ENCODE measurements at places on chromosomes 7 and 10.

DNA sequence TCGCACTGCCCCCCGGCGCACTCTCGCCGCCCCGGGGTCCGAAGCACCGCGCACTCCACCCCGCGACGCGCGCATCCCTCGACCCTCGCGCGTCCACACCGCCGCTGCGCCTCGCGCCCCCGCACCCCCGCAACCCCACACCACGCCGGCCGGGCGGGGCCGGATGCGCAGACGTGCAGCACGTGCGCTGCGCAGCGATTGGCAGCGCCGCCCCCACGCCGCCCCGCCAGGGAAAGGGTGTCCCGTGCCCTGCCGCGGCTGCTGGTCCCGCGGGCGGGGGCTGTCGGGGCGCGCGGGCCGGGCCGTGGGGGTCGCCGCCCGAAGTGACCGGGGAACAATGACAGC is 53.7 kb upstream of the KDM7A start:
- DNase-seq: peak; percentile 46

- no peak for DNase-seq
Observed at GRCh38 chr10:99676426-99676825, 17.1 kb downstream of the ENTPD7 start.

DNA sequence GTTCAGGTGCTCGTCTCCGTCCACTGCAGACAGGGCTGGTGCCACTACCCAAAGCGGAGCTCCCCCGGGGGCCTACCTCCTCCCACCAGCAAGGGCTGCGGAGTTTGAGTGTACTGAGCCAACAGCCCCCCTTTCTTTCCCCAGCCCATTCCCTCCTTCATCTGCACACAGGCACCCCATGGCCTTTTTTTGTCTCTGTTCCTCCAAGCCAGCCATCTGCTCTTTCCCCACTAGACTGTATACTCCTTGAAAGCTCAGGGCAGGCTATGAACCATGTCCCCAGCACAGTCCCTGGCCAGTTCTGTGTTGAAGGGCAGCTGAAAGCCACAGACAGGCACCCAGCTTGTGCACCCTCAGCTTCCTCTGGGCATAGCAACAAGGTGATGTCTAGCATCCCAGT is 99.4 kb downstream of the ZMIZ1 start:
- no peak for DNase-seq

- DNase-seq: no peak
Observed at GRCh38 chr10:91144961-91145360, 75.5 kb upstream of the PCGF5 start.

DNA sequence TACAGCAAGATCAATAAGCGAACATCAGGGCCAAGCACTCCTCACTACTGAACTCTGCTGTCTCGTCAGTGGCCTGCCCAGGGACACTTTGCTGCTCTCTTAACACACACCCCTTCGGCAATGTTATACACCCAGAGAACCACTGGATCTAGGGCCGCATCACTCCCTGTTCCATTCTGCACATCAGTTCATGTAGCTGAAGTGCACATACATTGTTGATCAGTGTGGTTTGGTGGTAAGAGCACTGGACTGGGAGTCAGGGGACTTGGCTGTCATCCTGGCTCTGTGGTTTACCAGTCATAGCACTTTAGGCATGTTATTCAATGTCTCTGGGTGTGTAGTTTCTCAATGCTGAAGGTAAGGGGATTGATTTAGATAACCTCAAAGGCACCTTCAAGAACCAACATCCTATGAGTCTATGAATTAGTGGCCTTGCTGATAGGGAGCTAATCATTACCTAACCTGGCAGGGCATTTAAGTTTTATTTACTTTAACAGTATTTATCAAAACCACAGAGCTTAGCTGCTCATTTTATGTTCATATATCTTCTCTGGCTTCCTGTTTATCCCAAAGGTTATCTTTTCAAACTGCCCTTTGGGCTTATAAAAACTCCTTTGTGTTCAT is 24.8 kb downstream of the DUSP5 start:
- DNase-seq: no peak

DNA sequence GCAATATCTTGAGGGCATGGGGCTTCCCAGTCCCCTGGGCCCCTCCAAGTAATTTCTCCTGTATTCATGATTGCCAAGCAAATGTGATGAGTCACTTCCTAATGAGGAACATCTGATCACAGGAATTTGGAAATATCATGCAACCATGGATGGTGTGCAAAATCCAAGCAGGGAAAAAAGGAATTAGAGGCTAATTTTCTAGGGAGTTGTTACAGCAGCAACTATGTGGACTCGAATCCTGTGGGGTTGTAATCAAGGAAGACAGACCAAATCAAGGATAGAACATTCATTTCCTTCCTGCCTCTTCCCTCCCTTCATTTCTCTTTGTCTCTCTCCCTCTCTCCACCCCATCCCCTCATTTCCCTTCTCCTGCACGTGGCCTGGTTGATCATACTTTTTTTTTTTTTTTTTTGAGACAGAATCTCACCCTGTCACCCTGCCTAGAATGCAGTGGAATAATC is 23.9 kb upstream of the AGFG2 start:
- DNase-seq: peak; percentile 45

- no peak for DNase-seq
Observed at GRCh38 chr10:21015851-21016250, 118.7 kb upstream of the NEBL start.

- DNase-seq: peak; percentile 41
Observed at GRCh38 chr7:150947761-150948651, 30.1 kb downstream of the KCNH2 start.

GRCh38 chr10:6755781-6756460 is 175.8 kb upstream of the PRKCQ start:
- no peak for DNase-seq

- DNase-seq: no peak
Observed at GRCh38 chr10:103541616-103542015, 48.1 kb downstream of the NEURL1 start.

DNA sequence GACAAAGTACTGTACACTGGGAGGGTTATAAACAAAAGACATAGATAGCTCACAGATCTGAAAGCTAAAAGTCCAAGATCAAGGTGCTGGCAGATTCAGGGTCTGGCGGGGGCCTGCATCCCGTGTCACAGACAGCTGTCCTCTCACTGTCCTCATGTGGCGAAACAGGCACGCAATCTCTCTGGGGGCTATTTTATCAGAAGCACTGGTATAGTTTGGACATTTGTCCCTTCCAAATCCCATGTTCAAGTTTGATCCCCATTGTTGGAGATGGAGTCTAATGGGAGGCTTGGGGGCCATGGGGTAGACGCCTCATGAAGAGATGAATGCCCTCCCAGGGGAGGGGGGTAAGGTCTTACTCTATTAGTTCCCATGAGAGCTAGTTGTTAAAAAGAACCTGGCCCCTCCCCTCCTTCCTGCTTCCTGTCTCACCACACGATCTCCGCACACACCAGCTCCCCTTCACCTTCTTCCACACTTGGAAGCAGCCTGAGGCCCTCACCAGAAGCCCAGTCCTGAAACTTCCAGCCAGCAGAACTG is 72.5 kb upstream of the UCN3 start:
- DNase-seq: no peak

DNA sequence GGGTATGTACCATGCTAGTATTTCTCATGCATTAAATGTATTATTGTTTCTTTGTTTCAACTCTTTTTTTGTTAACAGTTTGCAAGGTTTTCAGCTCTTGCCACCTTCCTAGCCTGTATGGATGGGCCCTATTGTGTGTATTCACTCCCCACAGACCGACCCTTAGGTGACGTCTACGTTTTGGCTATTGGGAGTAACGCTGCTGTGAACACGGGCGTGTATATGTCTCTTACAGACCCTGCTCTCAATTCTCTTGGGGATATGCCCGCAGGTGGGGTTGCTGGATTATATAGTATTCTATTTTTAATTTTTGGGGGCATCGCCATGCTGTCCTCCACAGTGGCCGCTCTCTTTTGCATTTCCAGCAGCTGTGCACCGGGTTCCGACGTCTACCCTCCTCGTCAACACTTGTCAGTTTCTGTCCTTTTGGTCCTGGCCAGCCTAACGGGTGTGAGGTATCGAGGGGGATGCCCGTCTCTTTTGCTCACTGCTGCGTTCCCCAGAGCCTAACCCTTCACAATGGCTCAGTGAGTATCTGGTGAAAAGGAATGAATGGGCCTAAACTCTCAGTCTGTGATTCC is 64.1 kb upstream of the GNA12 start:
- DNase-seq: no peak

DNA sequence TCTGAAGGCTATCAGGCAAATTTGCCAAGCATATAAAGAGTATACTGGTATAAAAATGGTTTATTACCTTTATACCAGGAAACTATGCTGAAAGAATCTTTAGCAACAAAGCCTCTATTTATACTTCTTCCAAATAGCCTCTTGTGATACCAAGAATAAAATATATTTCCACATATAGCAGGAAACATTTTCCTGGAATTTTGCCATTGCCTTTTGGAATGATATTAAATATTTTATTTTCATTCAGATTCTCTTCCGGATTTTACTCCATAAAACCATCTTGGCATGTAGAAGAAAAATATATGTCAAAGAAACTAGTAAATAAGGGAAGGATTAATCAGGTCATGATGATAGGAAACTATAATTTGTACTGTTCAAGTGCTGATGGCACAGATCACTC is 17.7 kb downstream of the SOSTDC1 start:
- peak; percentile 19 for DNase-seq

- peak; percentile 82 for DNase-seq
Observed at GRCh38 chr10:21518641-21519396, 6.7 kb downstream of the SKIDA1 start.

DNA sequence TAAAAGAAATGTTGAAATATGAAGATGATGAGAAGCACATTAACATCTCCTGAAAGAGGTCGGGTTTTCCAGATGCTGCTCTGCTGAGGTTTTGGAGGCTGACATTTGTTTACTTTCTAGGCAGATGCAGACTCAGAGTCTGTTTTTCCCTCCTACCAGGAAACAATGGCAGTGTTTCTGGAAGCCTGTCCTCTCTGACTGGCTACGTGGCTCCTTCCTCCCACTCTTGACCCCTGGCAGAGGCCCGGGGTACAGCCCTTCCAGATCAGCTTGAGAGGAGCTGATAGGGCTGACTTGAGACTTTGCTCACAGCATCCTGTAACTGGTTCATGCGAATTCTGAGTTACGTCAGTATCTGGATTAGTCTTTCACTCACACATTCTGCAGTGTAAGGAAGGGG is 41.1 kb upstream of the IL15RA start:
- no peak for DNase-seq

- DNase-seq: no peak
Observed at GRCh38 chr10:71268758-71269157, 50.3 kb upstream of the SLC29A3 start.

GRCh38 chr7:96910486-96910885 is 94.9 kb upstream of the DLX6 start:
- DNase-seq: no peak

DNA sequence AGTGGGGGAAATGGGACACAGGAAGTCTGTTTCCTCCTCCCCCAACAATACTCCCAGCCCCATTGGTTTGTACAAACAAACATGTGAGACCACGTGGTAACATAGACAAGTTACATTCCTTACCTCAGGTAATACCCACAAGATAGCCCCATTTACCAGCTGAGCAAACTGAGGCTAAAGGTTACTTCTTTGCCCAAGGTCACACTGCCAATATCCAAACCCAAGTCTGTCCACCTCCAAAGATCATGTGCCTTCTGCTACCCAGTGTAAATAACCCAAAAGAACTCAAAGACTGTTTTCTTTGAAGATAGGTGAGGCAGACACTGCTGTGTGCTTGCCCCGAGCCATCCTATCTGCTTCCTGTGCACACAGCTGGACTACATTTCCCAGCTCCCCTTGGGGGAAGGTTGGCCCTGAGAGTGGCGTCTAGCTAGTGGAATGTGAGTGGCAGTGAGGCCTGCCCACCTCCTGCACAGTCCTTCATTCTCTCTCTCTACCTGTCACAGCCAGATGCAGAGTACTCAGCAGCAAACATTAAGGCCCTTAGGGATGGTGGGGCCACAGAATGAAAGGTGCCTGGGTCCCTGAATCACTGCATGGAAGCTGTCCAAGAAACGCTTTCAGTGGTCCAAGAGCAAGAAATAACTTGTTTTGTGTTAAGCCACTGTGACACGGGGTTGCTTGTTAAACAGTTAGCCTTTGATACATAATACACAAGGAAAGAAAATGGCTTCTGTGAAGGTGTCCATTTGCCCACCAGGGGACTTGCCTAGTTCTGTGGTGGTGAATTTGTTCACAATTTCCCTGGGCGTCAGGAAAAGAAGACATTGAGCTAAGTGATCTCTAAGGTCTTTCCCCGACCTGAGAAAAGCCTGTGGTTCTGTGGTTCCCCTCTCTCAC is 257.7 kb upstream of the NFE2L3 start:
- DNase-seq: peak; percentile 28

GRCh38 chr10:117351558-117351957 is 23.7 kb downstream of the PDZD8 start:
- DNase-seq: no peak

- peak; percentile 80 for DNase-seq
Observed at GRCh38 chr10:120336911-120337540, 120.0 kb upstream of the PLPP4 start.

GRCh38 chr10:29377333-29377961 is 88.6 kb downstream of the LYZL1 start:
- DNase-seq: peak; percentile 47

- DNase-seq: peak; percentile 80
Observed at GRCh38 chr10:3192856-3193635, 20.5 kb upstream of the PITRM1 start.

DNA sequence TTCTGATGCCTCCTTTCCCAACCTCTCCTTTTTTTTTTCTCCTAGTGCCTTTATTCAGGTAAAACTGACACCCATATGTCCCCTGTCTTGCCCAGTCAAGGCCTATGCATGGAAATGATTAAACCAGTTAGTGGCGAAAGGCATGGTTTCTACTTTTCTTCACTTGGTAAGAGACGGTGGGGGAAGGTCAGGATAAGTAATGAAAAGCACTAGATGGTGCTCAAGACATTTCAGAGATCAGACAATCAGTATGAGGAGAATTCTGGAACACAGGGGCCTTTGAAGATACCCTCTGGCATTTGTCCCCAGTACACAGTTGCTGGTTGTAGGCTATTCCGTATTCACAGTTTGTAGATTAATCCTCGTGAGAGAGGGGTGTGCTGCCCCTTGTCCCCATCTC is 121.2 kb downstream of the RTKN2 start:
- DNase-seq: no peak

DNA sequence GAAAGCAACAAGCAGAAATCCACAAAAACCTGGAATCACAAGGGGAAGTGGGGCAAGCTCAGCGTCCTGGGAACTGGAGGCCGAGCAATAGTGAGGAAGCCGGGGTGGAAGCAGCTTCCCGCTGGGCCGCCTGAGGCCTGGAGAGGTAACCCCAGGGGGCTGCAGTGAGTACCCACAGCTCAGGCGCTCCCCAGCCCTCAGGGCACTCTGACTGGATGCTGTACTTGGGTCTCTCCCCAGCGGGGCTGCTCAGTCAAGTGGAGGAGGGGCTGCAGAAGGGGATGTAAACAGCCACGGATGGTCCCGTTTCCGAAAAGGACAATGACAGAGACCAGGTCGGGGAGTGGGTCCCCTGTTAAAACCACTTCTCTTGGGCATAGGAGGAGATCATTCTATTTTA is 50.3 kb downstream of the SLIT1 start:
- peak; percentile 44 for DNase-seq

GRCh38 chr10:78432583-78432982 is 398.9 kb downstream of the RPS24 start:
- no peak for DNase-seq

GRCh38 chr7:103989200-103989784 is at the start of gene RELN:
RELN (minus strand) TSS chr7:103989658; CDS start chr7:103989356, 302 bp downstream.
- DNase-seq: peak; percentile 88

All from eye (tissue), 1 donor.